ENCODE measurements at places on chromosomes 2 and 18. TPM values are rescaled to one million over a fixed set of nuclear protein-coding genes. Genes with fewer than 3 reads are reported as not detected.

DNA sequence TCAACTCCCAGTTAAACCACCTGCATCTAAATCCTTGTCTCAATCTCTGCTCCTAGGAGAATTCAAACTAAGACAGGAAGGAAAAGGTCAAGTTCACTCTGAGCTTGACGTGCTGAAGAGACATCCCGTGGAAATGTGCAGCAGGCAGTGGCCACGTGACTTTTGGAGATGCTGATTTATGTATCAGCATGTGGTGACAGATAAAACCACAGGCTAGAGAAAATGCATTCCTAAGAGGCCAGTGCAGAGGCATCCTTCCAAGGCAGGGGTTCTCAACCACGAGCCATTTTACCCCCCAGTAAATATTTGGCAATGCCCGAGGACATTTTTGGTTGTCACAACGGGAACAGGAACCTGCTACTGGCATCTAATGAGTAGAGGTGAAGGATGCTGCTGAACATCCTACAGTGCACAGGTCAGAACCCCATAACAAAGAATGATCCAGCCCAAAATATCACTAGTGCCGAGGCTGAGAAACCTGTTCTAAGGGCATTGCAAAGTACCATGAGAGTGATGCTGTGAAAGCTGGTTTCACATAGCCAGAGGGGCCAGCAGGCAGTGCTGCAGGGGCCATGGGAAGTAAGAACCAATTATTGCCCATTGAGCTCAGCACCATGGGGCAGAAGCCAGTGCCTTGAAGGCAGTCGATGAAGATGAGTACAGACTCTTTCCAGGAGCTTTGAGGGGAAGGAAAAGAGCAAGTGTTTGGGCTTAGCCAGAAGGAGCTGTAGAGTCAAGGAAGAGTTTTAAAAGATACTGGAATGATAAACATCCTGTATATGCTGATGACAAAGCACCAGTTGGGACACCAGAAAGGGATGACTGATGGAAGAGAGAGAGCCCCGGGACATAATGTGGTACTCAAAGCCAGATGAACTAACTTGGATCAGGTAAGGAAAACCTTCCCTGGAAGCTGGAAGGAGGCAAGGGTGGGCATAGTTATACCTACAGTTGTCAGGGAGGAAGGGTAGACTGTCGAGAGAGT, 174.6 kb downstream of the HAUS1 start:
- no peak for DNase-seq

GRCh38 chr2:129888896-129889295, 90.6 kb upstream of the RAB6C start:
- DNase-seq, result no peak

- no peak for DNase-seq
Measured at GRCh38 chr2:203718087-203718486, 11.6 kb downstream of the CD28 start.

The DSG2 gene
- 3.3 TPM for total RNA-seq

The AMER3 gene
- total RNA-seq, result 44.0 TPM

The VRK2 gene
- total RNA-seq, result 6.1 TPM

Measured in frontal cortex (tissue), 4 donors.